ENCODE measurements at places on chromosomes 16 and 17.

GRCh38 chr17:78263063-78263735, 31.8 kb downstream of the TMEM235 start:
- no peak for DNase-seq

DNA sequence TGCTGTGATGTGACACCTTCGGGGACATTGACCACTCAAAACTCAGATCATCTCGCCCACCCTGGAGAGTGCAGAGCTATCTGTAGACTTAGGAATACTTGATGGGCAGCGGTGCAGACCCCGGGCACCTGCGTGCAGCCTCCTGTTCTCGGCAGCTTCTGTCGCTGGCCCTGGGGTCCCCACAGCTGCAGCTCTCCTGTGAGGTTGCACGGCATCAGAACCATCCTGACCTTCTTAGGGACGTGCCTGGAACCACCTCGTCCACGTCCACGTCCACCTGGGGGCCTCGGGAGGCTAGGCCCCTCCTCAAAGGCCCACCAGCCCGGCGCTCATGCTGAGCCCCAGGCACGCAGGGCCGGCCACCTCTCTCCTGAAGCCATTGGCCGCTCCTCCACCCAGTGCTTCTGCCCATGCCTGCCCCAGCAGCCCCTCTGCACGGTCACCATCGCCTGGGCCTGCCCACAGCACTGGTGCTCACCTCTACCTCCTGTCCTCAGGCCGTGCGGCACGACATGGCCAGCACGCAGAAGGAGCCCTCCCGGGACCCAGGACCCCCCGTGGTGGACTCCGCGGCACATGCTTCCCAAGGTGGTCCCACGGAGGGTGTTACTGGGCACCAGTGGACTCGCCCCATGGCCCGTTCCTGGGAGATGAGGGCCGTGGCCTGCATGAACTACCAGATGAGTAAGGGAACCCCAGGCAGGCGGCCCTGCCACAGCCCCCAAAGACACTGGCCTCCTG, 2.3 kb upstream of the WFIKKN1 start:
- DNase-seq, result no peak

DNA sequence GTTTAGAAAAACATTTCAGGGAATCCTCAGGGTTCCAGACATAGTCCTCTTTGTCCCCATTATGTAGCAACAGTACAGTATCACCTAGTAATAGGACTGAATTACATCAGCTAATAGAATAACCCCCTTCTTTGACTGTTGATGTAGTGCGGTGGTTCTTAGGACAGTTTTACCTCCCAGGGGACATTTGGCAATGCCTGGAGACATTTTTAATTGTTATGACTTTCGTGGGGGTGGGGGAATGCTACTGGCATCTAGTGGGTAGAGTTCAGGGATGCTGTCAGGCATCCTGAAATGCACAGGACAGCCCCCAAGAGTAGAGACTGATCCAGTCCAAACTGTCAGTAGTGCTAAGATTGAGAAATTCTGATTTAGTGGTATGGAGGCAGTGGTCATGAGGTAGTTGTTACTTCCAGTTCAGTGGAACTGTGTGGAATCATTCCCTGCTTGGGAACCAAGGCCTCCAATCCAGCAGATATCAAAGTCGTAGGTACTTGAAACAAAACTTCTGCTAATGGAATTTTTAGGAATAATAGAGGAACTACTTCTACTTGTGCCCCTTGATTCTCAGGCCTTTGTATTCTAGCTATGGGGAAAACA, 20.3 kb downstream of the NF1 start:
- DNase-seq, result no peak

- no peak for DNase-seq
These were observed 216.7 kb downstream of the RPTOR start for GRCh38 chr17:80761110-80761871.
